ENCODE measurements at places on chromosomes 7 and 10.

- no peak for DNase-seq
Observed at GRCh38 chr10:88073682-88074081, 210.3 kb downstream of the PTEN start.

DNA sequence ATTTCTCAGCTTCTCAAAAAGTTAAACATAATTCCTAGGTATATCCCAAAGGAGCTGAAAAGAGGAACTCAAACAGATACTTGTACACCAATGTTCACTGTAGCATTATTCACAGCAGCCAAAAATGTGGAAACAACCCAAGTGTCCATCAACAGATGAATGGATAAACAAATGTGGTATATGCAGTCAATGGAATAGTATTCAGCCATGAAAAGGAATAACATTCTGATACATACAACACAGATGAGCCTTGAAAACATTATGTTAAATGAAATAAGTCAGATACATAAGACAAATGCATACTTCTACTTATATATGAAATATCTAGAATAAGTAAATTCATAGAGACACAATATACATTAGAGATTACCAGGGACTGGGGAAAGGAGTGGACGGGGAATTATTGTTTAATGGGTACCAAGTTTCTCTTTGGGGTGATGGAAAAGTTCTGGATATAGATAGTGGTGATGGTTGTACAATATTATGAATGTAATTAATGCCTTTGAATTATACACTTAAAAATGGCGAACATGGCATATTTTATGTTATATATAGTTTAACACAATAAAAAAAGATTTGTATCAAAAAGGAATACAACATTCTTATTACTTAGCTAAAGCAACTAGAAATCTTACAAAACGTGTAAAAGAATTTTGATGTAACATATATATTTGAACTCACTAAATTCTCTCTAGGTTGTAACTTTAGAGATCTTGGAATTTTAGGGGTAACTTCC is 15.0 kb downstream of the PEX1 start:
- DNase-seq, result no peak

DNA sequence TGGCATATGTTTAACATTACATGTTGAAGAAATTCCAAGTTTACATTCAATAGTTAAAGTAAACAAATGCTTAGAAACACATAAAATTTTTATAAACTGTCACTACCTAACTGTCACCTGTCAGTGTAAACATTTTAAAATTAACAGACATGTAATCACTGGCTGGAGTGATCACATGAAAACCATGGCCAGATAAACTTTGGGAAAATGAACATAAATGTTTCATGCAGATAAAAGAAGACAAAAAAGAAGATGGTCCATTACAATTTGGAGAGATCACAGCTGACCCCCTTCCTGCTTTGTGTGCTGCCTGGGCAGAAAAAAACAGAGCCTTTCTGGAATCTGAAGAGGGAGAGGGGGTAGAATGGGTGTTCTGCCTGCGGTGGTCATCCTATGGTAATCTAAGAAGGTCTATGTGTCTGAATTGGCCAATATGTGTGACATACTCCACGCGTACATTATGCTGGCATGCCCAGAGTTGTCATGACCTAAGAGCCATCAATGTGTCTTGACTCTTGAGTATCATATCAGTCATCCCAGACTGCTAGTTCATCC is 57.5 kb upstream of the MEOX2 start:
- no peak for DNase-seq

DNA sequence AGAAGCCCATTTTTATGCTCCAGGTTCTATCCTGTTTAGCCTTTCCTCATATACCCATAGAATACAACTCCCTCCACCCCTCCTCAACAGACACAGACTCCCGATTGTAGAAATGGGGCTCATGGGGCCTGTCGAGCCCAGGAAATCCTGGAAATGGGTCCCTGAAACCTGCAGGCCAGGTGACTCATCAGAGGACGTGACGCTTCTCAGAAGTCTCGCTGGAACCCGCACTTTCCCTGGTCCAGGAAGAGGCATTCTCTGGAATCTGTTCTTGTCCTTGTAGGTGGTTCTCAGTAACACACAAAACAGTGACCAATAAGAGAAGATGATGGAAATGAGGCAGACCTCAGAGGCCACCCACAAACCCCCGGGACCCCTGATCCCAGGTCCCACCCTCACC is 244.8 kb upstream of the PPP2R2D start:
- no peak for DNase-seq

- no peak for DNase-seq
Observed at GRCh38 chr10:36117890-36118289, 475.8 kb upstream of the FZD8 start.

- no peak for DNase-seq
Observed at GRCh38 chr7:19728716-19729115, 19.9 kb upstream of the POLR1F start.

GRCh38 chr7:100744605-100745004 is 11.2 kb downstream of the ZAN start:
- DNase-seq, result no peak

- no peak for DNase-seq
Observed at GRCh38 chr7:19405541-19405940, 260.3 kb upstream of the FERD3L start.

DNA sequence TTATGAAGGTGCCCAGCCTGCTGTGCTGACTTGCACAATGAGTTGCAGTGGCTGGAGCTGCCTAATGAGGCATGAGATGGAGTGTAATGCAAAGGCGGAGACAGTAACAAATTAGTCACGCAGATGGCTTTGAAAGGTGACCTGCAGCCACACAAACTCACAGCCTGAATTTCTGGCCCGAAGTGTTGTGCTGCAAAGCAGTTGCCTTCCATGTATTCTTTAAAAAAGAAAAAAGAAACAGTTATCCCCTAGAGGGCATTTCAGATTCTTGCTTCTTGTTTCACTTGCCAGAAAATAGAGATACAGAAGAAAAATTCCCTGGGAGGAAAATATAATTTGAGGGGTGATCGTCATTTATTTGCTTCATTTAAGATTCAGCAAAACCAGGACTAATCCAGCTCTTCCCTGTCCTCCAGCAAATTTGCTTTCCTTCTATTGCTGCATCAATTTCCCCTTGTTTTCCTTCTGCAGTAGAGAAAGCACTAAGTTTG is 239.9 kb downstream of the ADRA2A start:
- DNase-seq, result no peak

- DNase-seq, result no peak
Observed at GRCh38 chr7:38525857-38526256, 105.3 kb downstream of the AMPH start.

GRCh38 chr7:80259-81067 is 111.9 kb upstream of the FAM20C start:
- DNase-seq, result no peak

DNA sequence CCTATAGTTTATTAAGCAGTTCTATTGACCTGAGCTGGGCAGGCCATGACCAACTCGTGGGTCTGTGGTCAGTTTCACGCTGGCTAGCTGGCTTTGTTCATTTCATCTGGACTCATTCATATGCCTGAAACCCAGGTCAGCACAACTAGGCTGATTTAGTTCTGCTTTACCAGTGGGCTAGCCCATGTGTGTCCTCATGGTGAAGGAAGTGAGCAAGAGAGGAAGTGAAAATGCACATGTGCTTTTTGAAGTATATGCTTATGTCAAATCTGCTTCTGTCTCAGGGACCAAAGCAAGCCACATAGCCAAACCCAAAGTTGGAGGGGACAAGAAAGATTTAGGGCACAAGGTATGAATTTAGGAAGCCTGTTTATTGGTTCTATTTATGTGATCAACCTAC is 154.5 kb downstream of the RNF133 start:
- DNase-seq, result no peak

DNA sequence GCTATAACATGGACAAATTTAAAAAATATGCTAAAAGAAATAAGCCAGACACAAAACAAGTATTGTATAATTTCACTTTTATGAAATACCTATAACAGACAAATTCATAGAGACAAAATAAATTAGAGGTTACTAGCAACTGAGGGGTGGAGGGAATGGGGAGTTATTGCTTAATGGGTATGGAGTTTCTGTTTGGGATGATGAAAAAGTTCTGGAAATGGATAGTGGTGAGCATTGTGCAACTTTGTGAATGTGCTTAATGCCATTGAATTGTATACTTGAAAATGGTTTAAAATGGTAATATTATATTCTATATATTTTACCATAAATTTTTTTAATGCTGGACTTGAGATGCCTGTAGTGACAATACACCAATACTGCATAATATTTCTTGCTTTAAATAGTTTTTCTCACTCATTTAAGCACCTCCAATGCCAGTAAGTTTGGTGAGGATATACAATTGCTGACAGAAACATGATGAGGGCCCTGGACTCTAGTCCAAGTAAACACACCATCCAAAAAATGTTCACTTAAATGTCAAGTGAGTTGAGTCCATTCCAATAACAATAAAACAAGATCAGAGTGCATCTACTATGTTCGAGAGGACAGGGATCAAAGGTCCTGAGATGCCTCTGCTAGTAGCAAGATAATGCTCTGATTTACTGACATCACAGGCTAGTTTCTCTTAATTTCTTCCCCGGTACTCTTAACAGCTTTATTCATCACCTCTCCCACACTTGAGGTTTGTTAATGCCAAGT is 71.9 kb downstream of the NT5C2 start:
- no peak for DNase-seq

- no peak for DNase-seq
Observed at GRCh38 chr10:71202314-71202713, 10.1 kb upstream of the UNC5B start.

GRCh38 chr7:51774178-51774577 is 457.6 kb upstream of the COBL start:
- DNase-seq, result no peak

GRCh38 chr7:41709621-41710020 is 6.7 kb upstream of the INHBA start:
- no peak for DNase-seq

DNA sequence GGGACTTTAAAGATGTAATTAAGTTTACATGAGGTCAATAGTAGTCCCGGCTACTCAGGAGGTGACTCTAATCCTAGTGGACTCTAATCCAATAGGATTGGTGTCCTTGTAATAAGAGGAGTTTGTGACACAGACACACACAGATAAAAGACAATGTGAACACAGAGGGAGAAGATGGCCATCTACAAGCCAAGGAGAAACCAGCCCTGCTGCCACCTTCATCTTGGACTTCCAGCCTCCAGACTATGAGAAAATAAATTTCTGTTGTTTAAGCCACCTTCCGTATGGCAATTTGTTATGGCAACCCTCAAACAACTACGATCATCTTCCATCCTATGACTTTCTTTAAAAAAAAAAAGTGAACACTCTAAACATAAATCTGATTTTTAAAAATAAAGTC is 116.3 kb downstream of the ALOX5 start:
- DNase-seq, result no peak

DNA sequence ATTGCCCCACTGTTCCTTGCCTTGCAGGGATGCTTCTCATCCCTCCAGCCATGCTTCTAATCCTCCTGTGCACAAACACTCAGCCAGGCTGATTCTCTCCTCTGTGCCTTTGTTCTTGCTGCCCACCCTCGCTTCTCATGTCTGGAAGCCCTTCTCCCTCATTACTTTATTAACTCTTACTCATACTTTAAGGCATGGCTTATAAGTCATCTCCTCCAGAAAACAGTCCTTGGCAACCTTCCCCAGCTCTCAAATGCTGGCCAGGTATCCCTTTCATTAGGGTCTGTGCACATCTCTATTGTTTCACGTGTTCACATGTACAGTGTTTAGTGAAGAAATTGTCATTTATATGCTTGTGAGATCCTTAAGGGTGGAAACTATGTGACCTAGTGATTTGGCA is 62.9 kb downstream of the ITGB8 start:
- no peak for DNase-seq

GRCh38 chr7:34457329-34457728 is 200.7 kb upstream of the NPSR1 start:
- DNase-seq, result no peak

DNA sequence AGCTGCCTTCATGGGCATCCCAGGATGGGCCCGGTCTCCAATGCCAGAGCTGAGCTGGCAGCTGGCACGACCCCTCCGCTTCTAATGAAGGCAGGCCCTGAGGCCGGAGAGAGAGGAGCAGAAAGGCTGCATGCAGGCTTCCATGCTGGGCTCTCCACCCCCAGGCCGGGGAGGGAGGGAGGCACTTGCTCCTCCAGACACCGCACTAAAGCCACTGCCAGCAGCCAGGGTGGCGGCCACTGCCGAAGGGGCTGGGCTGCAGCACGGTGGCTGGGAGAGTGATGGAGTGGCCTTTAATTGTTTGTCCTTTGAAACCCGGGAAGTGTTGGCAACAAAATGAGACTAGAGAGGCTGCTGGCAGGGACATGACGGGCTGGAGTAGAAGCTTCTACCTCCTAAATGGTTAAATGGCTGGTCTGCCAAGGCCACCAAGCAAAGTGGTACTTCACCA is 236.5 kb downstream of the SKAP2 start:
- no peak for DNase-seq

DNA sequence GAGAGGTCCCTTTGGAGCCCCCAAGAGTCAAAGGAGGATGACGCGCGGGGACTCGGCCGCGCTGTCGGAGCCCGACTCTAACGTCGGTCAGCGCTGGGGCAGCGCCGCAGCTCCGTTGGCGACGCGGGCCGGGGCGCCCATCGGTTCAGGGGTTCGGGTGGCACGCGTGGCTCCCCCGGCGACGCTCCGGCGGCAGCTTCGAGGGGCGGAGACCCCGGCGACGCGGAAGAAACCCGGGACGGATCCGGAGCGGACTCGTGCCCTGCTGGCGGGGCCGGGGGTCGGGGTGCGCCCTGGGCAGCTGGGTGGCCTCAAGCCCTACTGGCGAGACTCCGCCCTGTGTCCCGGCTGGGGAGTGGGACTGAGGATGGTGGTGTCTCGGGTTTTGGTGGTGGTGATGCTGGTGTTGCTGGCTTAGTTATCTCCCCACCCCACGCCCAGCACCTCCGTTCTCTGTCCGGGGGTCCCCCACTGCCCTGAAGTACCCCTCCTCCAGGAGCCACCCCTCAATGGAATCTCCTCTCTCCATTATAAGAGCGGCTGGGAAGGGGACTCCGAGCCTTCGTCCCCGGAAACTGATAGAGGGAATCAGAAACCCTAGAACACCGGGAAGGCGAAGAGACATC is at the start of gene NAT16:
Gene NAT16, minus strand, starts transcription at position 164 of the 626 bp plus-strand sequence. CDS start 5,486 bp downstream, outside the sequence.
- DNase-seq, result no peak

DNA sequence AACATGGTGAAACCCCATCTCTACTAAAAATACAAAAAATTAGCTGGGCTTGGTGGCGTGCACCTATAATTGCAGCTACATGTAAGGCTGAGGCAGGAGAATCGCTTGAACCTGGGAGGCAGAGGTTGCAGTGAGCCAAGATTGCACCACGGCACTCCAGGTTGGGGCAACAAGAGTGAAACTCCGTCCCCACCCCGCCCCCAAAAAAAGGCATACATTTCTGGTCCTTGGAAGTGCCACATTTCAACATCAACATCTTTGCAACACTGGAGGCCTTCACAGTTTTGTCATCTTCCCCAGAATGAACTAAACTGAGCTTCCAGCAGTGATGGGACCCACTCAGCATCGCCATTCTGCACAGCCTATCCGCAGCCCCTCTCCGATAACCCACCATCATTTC is 36.6 kb downstream of the FAM53B start:
- no peak for DNase-seq

- no peak for DNase-seq
Observed at GRCh38 chr7:16089801-16090200, 331.5 kb downstream of the CRPPA start.

GRCh38 chr10:124647421-124648130 is 96.6 kb downstream of the FAM53B start:
- DNase-seq, result no peak
